NCI-H187 treated with DMSO at 0.1 percent for 48 hours (cell line): ENCODE measurements at places on chromosomes 1 and 21.
A peak's percentile ranks its signal among the peaks of the same experiment; 100 is the strongest.

GRCh38 chr1:237249120-237249519 lies 207.1 kb downstream of the RYR2 start:
- DNase-seq = no peak

- no peak for DNase-seq
Observed at GRCh38 chr1:30684259-30684658, 39.1 kb downstream of the MATN1 start.

GRCh38 chr1:205344066-205344928 lies 12.4 kb downstream of the KLHDC8A start:
- no peak for DNase-seq

DNA sequence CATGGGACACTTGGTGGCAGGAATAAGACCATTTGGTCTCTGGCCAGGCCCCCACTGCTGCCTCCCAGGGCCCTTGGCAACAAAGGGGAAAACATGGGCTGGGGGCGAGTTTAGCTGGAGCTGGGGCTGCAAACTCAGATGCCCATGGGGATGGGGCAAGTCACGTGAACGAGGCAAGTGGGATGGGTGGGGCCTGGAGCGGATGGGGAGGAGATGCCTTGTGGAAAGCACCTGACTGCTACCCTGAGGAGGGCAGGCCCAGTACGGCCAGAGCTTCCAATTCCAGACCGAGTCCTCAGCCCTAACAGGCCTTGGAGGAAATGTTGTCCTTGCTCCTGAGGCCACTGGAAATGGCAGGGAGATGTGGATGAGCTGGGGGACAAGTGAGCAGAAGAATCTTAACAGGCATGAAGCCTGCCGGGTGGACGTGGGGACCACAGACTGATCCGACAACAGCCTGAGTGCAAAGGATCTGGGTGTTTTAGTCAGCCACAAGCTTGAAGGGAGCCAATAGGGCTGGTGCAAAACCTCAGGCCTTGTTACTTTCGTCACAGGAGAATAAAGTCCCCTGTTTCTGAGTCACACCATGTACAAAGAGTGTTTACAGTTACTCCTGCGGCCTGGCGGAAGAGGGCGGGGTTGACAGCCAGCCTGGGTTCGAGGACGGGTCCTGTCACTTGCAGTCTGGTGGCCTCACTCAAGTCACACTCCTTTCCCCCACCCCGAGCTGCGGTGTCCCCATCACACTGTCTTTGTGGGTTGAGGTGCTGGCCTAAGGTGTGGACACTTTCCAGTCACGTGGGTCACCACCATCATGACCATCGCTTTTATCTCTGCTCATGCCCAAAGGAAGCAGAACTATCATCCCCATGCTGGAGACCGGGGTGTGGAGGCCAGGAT lies 19.1 kb downstream of the RUNX3 start:
- DNase-seq = no peak

DNA sequence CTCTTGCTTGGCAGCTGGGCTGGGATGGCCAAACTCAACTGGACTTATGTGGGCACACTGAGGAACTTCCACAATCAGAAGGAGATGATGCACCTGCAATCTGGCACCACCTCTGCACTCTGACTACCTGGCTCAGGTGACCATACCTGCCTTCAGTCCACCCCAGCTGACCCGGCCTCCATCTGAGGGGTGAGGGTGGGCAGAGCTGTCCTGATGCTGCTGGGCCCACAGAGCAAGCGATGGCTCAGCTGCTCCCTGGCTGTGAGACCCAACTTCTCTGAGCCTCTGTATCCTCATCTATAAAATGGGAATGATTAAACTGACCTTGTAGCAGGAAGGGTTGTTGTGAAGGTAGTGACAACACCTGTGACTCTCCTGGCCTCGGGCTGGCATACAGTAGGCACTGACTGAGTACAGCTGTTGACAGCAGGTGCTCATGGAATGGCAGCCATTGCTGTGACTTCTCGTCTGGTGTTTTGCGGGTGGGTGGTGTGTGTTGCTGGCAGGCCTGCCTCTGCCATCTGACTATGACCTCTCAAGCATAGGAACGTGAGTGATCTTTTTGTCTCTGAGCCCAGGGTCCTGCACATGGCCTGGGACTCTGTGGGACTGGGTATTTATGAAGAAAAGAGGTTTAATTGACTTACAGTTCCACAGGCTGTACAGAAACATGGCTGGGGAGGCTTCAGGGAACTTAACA lies 438.5 kb downstream of the PTPRU start:
- DNase-seq = no peak

DNA sequence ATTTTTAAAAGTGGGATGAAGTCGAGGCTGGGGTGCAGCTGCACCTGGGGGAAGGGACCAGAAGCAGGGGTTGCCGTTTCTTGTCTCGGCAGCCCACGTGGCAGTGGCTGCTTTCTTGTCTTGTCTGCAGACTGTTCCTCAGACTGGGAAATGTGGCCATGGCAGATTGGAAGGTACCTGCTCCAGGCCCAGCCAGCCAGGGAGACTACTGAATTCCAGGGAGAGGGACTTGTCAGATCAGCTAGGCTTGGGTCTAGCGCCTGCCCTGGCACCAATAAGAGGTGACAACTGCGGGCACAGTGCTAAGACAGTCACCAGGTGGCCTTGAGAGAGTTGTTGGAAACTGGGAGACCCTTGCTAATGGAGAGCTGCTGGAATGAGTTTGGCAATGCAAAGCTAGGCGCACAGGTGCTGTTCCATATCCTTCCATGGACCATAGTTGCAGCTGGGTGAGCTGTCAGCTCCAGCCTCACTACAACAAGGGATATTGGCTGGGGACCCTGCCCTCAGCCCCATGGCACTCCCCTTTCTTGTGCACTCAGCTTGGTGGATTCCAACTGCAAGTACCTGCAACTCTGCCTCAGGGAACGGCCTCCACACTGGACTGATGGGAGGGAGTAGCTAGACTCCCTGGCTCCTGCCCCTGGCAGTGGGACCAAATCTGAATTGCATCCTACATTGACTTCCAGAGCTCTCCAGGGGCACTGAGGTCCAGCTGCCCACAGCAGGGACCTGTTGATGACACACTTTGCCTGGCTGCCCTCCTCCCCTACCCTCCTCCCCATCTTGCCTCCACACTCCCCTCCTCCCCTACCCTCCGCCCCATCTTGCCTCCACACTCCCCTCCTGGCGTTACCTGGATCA lies 9.9 kb upstream of the IL22RA1 start:
- no peak for DNase-seq

DNA sequence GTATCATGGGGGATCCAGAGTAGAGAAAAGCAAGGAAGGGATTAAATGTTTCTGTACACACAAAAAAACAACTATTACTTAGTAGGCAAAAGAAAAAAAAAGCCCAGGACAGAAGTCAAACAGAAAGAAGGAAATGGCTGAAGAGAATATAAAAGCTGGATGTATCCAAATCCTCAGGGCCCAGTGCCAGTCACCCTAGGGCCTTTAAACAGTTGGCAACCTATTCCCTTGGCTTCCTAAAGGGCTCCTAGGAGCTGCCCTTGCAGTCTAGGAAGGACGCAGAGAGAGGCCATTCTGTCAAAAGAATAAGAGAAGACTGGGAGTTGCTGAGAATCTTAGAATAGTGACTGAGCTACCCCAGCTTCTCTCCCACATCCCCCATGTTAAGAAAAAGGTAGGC lies 5.0 kb downstream of the B4GALT3 start:
- no peak for DNase-seq

GRCh38 chr1:21866707-21867043 lies 54.6 kb downstream of the LDLRAD2 start:
- DNase-seq = no peak

GRCh38 chr1:117591252-117591651 lies 14.6 kb upstream of the TENT5C start:
- DNase-seq = no peak

DNA sequence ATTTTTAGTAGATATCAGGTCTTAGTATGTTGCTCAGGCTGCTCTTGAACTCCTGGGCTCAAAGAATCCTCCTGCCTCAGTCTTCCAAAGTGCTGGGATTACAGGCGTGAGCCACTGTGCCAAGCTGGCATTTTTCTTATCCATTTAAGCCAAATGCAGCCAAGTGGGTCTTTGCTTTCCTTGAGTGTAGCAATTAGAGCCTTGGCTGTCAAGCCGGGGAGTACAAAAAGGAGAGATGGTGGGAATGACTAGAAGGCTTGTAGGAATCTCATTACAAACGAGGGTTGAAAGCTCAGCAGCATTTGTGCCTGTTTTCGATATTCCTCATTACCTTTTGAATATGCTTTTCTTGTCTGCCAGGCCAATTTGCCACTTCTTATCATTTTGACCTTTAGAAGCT lies 140.9 kb downstream of the DISC1 start:
- no peak for DNase-seq

DNA sequence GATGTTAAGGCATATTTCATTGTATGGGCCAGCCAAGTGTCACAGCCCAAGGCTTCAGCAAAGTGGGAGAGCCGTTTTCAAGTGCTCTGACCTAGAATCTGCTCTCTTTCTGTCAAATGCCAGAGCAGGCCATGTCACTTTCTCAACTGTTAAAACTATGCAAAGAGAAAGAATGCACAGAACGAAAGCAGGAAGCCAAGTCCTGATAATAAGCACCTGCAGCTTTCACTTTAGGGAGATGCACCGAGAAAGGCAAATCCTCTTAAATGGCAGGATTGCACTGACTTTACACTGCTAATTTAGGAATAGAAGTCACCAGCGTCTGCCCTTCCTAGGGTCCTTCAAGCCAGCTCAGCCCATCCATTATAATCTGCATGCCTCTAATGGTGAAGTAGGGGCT lies 49.2 kb upstream of the NTPCR start:
- DNase-seq = no peak

DNA sequence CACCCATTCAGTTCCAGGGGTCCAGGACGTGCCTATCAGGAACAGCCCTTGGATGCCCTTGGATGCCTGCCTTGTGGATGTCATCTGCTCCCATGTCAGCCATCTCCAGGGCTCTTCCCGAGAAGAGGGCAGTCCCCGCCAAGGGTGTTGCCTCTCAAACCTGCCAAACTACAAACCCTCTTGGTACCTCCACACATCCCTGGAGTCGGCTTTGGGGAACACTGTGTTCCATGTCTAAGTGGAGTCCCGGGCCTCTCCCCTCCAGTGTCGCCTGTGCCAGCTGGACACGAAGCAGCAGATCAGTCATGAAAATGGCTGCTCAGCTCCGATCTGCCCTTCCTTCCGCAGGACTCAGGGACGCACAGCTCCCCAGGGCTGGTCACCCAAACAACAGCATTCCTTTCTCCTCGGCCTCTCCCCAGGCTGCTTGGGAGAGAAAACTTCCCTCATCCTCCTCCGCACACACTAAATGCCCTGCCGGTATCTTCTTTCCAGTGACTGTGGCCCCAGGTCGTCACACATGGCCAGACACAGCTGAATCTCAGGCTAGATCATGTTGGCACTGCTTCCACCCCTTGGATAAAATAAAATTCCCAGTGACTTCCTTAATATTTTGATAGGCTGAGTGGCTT lies 53.4 kb downstream of the GALNT2 start:
- no peak for DNase-seq

DNA sequence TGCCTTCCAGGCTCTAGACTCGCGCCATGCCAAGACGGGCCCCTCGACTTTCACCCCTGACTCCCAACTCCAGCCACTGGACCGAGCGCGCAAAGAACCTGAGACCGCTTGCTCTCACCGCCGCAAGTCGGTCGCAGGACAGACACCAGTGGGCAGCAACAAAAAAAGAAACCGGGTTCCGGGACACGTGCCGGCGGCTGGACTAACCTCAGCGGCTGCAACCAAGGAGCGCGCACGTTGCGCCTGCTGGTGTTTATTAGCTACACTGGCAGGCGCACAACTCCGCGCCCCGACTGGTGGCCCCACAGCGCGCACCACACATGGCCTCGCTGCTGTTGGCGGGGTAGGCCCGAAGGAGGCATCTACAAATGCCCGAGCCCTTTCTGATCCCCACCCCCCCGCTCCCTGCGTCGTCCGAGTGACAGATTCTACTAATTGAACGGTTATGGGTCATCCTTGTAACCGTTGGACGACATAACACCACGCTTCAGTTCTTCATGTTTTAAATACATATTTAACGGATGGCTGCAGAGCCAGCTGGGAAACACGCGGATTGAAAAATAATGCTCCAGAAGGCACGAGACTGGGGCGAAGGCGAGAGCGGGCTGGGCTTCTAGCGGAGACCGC lies 2.0 kb upstream of the OLIG2 start:
- no peak for DNase-seq

DNA sequence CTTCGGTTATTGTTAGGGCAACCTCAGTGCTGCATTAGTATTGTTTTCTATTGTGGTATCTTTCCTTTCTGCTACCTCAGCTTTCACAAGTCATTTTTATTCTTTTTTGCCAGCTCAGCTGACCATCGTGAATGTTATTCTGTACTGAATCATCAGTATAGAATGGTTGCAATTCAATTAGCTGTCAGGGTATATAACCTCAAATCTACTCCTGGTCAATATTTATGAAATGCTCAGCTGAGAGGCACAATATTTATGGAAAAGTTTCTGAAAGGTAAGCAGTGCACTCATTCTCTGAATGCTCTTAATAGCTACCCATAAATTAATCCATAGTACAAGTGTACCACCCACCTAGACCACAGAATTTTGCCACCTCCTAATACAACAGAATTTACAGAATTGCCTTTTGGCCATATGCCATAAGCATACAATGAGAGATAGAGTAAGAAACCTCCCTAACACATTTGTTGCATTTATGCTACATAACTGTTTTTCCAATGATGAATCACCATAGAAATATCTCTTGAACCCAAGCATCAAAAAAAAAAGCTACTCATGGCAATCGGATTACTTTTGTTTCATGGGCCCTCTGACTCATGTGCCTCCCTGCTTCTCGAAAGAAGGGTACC lies 732.6 kb upstream of the CHRM3 start:
- DNase-seq = no peak

- peak; percentile 14 for DNase-seq
Observed at GRCh38 chr1:23369335-23370013, at the start of gene ZNF436. TSS of gene ZNF436 (minus strand) at chr1:23369836. CDS start at chr1:23368005, 1,831 bp downstream.

- no peak for DNase-seq
Observed at GRCh38 chr1:154689083-154689482, 81.1 kb upstream of the ADAR start.

DNA sequence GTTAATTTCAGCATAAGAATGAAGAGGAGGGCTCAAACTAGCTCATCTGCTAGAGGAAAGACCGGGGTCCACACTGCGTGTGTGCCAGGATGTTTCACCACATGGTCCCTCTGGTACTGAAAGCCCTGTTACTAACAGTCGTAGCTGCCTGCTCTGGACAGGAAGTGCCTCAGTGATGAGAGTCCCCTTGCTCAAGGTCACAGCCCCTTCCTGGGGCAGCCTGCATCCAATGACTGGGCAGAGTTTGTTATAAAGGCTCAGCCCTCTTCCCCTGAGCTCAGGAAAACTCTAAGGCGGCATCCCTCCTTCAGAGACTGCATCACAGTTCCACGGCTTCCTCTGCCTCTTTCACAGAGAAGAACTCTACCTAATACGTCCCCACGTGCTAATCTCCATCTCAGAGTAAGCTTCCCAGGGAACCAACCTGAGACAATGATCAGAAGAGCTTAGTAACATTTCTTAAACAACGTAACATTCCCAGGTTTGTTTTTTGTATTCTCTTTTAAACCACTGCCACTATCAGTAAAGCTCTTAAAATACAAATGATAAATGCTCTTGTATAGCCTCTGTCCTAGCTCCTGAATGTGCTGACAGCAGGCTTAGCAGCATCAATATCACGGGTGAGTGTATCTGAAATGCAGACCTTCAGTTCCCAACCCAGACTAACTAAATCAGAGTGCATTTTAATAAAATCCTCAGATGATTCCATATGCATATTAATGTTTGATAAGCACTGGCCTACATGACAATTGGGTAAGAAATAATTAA lies 38.0 kb upstream of the ATP1A1 start:
- DNase-seq = no peak

- DNase-seq = no peak
Observed at GRCh38 chr1:242008826-242009495, 10.1 kb upstream of the MAP1LC3C start.
